A172 (cell line): ENCODE measurements at places on chromosomes 2 and 18. TPM values are rescaled to one million over a fixed set of nuclear protein-coding genes. Genes with fewer than 3 reads are reported as not detected.

- DNase-seq = no peak
Measured at GRCh38 chr2:145599756-145600155, 1079.8 kb upstream of the ZEB2 start.

Gene SERPINB13
- total RNA-seq = not detected in 2 replicates

DNA sequence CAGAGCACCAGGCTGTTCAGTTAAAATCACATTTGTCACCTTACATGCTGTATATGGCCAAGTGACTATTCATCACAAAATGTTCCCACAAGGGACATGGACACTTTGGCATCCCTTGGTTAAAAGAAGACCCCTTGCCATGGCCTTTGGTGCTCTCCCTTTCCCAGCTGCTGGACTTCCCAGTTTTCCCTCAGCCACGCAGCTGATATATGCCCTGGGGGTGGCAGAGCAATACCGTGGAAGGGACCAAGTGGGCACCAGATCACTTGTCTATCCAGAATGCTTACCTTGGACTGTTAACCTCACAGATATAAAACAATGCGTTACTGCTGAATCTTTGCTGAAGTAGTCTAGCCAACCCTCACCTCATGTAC, 35.3 kb downstream of the PAIP2B start:
- no peak for DNase-seq

Gene METTL5
- total RNA-seq = 141 and 192 TPM in 2 replicates

- peak; percentile 65 for DNase-seq
Measured at GRCh38 chr2:158412206-158412605, 44.3 kb downstream of the CCDC148 start.

DNA sequence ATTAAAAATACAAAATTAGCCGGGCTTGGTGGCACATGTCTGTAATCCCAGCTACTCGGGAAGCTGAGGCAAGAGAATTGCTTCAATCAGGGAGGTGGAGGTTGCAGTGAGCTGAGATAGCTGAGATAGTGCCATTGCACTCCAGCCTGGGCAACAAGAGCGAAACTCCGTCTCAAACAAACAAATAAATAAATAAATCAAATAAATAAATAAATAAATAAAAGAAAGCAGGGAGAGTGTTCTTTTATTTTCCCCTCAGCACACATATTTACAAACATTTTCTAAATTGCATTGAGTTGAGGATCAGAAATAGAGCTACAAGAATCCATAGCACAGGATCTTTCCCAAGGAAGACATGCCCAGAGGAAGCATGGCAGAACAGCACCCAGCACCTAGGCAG, 71.9 kb downstream of the RIT2 start:
- no peak for DNase-seq

Gene MBD5
- 7.1 and 11.3 TPM in 2 replicates for total RNA-seq

- no peak for DNase-seq
Measured at GRCh38 chr2:6730649-6731532, 134.8 kb downstream of the CMPK2 start.
